Activated gamma-delta T cell treated with Interleukin-2 at 50 U/mL for 16 hours (primary cell): ENCODE measurements at places on chromosomes 7 and 10.

- DNase-seq: no peak
These were observed 162.7 kb downstream of the ETV1 start for GRCh38 chr7:13826752-13827151.

GRCh38 chr10:34824870-34825269 lies 9.8 kb upstream of the PARD3 start:
- no peak for DNase-seq

DNA sequence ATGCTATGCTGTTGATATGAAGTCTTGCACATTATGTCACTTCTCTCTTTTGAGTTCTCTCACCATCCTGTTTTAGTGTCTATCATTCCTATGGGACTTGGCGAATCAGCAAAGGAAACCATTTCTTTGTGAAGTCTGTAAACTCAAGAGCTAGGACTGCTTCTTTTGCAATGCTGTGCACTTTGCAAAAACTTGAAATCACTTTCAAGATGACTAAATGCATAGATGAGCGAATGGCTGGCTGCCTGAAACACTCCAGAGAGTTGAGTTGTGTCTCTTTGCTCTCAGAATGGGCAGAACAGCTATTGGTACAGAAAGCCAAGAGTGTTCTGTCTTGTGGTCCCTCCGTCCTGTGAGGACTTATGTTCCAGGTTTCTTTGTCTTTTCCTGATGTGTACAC lies 18.3 kb upstream of the ELMO1 start:
- no peak for DNase-seq

DNA sequence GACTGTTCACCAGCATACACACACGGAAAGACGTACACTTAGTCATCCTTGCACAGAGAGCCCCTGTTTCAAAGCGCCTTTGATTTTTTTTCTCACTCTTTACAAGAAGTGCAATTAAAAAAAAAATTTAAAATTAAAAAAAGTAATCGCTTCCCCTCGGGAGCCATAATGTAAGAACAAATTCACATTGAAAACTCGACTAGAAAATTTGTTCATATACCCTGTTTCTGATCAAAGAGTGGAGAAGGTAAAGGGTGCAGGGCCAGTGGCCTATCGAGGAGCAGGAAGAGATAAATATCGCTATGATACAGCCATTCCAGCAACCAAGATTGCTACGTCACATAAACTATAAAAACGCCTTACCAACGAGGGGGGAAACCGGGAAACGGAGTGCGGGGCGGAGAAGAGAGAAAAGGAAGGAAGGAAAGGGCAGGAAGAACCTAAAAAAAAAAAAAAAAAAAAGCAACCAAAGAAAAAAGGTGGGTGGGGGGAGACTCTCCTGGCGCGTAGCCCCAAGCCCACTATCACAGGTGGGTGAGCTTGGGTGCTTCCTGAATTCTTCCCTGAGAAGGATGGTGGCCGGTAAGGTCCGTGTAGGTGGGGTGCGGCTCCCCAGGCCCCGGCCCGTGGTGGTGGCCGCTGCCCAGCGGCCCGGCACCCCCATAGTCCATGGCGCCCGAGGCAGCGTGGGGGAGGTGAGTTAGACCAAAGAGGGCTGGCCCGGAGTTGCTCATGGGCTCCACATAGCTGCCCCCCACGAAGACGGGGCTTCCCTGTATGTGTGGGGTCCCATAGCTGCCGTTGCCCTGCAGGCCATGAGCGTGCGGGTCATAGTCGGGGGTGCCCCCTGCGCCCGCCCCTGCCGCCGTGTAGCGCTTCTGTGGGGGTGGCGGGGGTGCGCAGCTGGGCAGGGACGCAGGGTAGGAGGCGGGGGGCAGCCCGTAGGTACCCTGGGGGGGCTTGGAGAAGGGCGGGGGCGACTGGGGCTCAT lies 5.2 kb upstream of the HOXA2 start:
- no peak for DNase-seq

DNA sequence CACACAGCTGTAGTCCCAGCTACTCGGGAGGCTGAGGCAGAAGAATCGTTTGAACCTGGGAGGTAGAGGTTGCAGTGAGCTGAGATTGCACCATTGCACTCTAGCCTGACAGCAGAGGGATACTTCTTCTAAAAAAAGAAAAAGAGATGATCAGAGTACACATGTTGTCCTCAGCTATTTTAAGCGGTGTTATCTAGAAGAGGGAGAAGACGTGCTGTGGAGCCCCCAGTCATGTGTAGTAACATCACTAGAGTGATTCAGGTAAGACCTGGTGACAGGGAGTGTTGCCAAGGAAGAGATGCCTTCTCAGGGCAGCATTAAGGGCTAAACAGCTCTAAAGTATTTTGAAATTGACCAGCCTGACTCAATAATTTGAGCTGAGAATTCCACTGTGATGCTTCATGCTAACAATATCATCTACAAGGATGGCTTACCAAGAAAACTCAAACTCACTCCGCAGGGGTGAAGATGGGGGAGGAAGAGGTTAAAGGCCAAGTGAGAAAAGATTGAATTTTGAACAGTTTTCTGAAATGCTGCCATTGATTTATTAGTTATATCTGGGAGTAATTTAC lies 97.4 kb downstream of the KLF6 start:
- no peak for DNase-seq

DNA sequence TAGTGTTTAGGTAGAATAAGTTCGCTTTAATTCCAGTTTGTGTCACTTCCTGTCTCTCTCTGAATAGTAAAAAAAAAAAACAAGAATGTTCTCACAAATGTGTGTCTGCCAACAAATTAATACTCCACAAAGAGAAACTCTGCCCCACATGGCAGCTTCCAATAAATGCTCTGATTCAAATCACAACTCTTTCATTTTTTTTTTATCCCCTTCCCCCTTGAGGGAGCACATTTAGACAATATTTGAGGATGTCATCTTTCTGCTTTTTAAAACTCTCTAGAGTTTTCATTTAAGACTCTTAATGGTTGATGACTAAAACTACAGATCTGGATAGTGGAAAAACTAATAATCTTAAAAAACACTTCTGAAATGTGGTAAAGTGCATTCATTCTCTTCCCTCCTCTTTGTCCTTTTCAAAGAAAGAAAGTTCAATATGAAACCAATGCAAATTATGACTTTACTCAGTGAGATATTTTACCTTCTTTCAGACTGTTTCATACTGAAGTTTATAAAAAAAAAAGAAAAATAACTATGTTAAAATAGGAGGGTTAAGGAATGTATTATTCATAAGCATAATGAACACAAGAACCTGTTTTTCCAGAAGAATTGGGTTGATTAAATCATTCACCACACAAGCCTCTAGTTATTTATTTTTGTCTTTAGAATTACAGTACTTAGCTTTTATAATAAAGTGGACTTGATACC lies 42.3 kb downstream of the ARID5B start:
- no peak for DNase-seq

GRCh38 chr7:26091933-26092332 lies 60.1 kb upstream of the NFE2L3 start:
- no peak for DNase-seq

GRCh38 chr10:113064039-113064438 lies 114.0 kb downstream of the TCF7L2 start:
- DNase-seq: no peak

- no peak for DNase-seq
These were observed 58.0 kb downstream of the CHST15 start for GRCh38 chr10:124035306-124035927.

DNA sequence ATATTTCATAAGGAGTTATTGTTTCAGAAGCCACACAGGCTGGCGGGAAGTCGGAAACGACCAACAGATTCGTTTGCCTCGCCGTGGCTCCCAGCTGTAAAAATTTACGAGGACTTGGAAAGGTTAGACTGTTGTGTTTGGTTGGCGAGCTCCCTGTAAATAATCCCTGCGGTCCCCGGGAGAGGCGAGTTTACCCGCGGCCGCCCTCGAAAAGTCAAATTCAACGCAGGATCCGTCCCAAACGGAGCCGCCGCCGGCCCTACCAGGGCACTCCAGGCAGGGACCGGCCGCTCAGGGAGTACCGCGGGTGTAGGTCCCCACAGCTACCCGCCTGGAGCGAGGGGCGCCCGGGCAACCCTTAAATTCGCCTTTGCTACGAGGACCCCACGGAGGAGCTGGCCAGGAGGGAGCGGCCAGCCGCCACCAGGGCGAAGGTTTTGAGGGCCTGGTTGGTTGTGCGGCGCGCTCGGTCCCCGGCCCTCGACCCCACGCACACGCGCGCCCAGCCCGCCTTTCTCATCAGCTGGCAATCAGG lies 726 bp upstream of the HOXA9 start:
- no peak for DNase-seq

DNA sequence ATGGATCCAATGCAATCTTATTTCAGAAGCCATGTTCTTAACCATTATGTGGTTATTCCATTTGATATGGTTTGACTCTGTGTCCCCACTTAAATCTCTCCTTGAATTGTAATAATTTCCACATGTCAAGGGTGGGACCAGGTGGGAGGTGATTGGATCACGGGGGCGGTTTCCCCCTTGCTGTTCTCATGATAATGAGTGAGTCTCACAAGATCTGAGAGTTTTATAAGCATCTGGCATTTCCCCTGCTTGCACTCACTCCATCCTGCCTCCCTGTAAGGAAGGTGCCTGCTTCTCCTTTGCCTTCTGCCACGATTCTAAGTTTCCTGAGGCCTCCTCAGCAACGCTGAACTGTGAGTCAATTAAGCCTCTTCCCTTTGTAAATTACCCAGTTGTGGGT lies 32.0 kb upstream of the TSPAN13 start:
- DNase-seq: no peak

GRCh38 chr10:96496281-96496925 lies 17.3 kb downstream of the TLL2 start:
- DNase-seq: no peak

- DNase-seq: no peak
These were observed 10.3 kb downstream of the PKD1L1 start for GRCh38 chr7:47937711-47938573.

DNA sequence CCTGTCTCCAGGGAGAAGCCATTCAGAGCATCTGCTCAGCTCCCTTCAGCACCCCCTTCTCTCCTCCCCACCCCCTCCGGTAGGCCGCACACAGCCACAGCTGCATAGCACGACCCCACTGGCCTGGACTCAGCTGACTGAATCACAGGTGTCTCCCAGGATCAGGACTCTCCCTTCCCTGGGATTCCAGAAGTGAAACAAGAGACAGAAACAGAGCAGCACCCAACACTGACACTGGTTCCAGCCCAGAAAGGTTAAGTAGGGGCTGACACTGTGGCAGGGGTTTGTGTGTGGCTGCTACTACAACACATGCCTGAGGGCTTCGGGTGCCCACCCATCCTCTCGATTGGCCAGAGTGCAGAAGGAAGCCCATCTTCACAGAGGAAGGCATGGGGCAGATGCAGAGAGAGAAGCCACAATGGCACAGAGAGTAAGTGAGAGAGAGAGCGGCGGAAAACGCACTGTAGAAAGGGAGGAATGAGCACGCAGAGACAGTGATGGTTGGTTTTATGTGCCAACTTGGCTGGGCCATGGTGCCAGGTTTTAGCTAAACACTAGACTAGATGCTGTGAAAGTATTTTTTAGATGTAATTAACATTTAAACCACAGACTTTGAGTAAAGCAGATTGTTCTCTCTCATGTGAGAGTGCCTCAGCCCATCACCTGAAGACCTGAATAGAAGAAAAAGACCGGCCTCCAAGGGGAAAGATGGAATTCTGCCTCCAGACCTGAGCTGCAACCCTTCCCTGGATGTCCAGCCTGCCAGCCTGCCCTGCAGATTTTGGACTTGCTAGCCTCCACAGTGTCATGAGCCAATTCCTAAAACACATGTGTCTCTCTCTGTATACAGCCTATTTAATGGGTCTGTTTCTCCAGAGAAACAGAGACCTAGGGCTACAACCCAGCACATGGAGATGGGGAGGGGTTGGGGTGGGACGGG lies 107.5 kb downstream of the GRB10 start:
- DNase-seq: no peak

DNA sequence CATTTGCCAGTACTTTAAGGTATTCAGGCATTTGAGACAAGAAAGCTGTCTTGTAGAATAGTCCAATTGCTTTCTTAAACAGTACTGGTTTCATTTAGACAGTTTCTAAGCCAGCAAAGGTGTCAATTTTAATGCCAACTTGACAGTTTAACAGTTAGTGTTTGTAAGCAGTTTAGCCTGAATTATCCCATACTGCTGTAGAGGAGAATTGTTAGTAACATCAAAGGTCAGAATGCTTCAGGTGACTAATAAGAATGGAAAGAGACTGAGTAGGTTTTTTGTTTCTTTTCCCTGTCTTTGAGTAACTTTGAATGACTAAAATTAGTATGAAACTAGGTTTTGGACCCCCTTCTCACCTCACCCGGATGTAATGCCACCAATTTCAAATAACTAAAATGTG lies 29.5 kb upstream of the VDAC2 start:
- DNase-seq: no peak

GRCh38 chr10:14481752-14482151 lies 151.0 kb upstream of the FRMD4A start:
- no peak for DNase-seq

GRCh38 chr7:123096434-123096833 lies 100.9 kb upstream of the TAS2R16 start:
- no peak for DNase-seq

GRCh38 chr10:126454045-126454751 lies 65.9 kb upstream of the ADAM12 start:
- DNase-seq: no peak

DNA sequence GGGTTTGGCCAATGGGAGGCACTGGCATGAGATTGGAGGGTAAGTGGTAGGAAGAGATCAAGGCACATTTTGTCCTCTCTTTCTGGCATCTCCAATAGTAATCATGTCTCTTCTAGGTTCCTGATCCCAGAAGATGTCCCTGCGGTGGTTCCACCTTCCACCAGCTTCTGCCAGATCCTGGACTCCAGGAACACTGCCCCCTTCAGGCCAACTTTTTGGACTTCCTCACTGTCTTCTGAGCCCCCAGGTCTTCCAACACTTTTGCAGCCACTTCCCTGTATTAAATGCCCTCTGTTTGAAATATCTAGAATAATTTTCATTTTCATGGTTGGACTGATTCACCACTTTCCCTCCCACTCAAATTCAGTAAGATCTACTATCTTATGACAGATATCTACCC lies 60.9 kb downstream of the BAMBI start:
- DNase-seq: no peak

GRCh38 chr10:79380125-79380945 lies 33.1 kb downstream of the PPIF start:
- DNase-seq: no peak

- DNase-seq: no peak
These were observed 210.8 kb downstream of the ADAM12 start for GRCh38 chr10:126177417-126178030.

DNA sequence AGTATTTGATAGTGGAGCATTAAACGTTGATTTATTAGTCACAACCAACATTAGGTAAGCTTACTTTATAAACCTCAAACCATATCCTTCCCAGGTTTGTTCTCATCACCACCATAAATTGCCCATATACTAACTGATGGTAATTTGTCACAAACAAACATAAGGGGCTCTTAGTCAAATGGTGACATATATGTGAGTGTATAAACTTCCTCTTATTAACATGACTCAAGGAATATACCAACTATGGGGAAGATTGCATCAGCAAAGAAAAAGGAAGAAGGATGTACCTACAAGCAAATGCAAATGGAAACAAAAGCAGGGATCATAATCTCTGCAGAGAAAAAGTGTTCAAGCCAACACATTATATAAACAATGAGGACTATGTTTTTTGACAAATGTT lies 418.2 kb upstream of the AKR1E2 start:
- DNase-seq: no peak

- no peak for DNase-seq
These were observed 85.9 kb downstream of the PON1 start for GRCh38 chr7:95238252-95238943.
